AG08395 (cell line): ENCODE measurements at places on chromosomes 2 and 18.
A peak's percentile ranks its signal among the peaks of the same experiment; 100 is the strongest.

DNA sequence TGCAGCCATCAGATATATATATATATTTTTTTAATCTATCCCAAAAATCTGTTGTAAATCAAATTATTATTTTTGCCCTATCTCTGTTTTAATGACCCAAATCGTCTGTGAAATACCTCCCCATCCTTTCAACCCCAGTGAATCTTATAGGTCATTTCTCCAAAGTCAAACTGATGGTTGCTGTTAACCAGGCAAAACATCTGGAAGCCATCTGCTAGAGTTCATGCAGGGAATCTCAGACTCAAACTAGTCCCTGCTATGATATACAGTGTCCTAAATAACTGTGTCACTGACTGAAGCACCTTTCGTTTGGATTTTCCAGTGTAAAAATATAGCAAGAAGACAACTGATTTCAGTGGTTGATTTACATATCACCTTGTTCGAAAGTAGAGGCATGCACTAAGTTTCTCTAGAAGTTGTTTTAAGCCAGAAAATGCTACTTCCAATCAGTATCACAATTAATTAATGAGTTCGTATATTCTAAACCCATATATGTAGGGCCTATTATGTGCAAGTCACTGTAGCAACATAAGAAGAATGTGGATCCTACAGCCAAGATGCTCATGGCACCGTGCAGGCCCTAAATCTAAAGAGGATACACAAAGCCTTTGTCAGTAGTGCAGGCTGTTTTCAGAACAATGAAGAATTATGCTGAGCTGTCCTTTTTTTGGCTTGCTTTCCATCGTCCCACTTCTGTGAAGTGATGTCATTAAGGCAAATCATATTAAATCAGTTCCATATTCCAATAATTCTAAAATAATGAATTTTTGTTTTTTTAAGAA lies 566.0 kb downstream of the STK39 start:
- no peak for DNase-seq

DNA sequence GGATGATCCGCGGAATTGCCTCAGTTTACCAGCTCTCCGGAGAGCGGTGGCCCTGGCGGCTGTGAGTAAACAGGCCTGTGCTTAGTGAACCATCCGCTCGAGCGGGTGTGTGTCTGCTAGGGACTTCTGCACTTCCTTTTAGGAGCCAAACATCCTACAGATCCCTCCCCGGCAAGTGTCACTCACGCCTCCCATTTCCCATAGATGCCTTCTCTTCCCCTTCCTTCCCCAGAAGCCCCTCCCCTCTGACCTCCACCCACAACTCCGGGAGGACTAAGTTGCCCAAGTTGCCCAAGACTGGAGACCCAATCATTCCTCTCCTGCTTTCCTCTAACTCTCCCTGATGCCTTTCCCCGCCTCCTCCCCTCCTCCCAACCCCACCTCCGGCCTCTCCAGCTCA lies 2.9 kb downstream of the C1QL2 start:
- DNase-seq = no peak

DNA sequence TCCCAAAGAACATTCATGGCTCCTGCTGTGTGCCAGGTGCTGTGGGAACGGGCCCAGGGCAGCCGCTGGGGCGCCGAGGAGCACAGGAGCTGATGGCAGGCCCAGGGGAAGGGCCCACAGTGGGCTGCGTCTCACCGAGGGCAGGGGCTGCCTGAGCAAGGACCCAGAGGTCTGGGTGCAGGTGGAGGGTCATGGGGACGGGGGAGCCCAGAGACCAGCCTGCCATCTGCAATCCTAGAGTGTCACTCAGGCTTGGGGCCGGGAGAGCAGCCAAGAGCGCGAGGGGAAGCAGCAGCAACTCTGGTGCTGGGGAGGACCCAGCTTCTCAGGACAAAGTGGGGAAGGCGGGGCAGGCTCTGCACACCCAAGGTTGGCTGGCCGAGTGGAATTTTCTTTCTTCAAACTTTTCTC lies 207.4 kb downstream of the HDAC4 start:
- DNase-seq = no peak

GRCh38 chr2:65751408-65751807 lies 319.0 kb upstream of the SPRED2 start:
- DNase-seq = no peak

DNA sequence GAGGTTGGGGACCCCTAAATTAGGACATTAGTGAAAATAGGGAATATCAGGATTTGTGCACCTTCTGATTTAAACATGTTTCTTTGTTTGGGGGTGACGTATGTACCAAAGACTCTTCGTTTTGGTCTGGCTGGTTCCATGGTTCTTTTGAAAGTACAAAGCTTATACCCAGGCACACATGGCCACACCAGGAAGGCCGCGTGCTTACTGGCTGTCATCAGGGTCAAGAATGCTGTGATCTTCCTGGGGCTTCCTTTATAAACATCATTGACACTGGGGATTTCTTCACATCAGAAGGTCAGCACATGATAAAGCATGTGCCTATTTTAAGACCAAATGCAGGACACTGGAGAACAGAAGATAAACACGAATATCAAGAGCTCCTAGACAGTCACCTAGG lies 230.6 kb upstream of the ID2 start:
- no peak for DNase-seq

DNA sequence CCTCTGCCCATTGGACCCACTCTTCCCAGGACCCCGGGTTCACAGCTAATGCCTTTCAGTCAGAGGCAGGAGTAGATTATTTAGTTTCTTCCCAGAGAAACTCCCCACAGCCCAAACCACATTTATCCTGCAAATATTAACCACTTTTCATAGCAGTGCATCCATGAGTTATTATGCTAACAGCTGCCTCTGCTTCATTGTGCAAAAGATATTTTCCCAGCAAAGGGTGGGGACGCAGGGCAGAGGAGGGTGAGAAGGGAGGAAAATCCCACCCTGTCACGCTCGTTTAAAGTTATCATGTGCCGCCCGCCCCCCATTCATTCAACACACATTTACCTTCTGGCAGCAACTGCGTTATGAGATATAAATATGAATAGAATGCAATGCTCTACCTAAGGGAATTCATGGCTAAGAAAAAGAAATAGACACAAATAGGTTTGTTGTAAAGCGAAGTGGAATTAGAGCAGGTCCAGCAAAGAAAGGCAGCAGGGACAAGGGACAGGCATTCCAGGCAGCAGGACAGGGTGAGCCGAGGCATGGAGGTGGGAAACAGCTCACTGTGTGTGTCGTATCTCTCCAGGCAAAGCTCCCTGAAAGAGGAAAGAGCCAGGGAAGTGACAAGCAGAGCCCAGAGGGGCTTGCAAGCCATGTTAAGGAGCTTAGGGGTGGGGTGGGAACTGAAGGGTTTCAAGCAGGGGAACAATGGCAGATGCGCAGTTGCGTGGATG lies 46.3 kb upstream of the LTBP1 start:
- no peak for DNase-seq

GRCh38 chr2:23413641-23414040 lies 28.7 kb downstream of the KLHL29 start:
- DNase-seq = no peak

DNA sequence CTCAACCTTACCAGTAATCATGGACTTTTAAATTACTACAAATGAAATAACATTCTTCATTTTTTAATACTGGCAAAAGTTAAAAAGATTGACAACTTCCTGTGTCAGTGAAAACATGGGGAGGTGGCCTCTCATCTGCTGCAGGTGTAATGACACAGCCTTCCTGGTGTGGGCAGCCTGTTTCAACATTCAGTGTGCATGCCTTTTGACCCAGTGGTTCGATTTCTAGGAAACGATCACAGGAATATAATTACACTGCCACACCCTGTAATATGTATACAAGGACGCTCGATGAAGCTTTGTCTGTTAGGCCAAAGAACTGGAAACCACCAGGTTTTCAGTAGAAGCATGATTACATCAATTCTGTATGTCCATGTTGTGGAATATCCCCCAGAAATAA lies 68.7 kb downstream of the MTHFD2 start:
- no peak for DNase-seq

DNA sequence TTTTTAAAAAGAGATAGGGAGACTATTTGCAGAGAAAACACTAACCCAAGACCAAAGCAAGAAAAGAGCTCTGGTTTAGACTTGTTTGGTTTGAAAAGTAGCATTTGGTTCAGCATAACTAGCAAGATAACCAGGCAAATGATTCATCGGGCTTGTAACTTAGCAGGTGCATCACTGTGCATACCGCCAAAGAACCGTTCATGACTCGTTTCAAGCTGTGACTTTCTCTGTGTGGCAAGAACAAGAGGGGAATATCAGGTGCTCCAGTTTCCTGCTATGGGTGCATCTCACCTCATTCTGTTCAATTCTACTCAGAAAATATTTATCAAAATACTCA lies 244.9 kb downstream of the ETAA1 start:
- DNase-seq = no peak

- no peak for DNase-seq
Measured at GRCh38 chr2:236918545-236918944, 167.1 kb upstream of the COPS8 start.

DNA sequence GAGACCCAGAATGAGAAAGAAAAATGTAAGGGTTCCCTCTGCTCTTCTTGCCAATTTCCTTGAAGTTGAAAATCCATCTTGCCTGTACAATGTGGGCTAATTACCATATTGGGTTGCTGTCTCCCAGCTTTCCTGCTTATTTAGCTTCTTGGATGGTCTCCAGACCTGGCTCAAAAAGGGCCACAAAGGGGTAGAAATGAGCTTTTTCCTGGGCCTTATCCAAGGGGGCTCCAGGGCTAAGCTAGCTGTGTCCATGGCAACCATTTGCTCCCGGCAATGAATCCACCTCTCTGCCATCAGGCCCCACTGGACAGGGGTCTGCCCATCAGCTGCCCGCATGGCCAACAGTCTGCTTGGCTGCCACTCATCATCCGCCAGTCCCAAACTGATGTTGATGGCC lies 85.0 kb downstream of the BOD1L2 start:
- DNase-seq = no peak

DNA sequence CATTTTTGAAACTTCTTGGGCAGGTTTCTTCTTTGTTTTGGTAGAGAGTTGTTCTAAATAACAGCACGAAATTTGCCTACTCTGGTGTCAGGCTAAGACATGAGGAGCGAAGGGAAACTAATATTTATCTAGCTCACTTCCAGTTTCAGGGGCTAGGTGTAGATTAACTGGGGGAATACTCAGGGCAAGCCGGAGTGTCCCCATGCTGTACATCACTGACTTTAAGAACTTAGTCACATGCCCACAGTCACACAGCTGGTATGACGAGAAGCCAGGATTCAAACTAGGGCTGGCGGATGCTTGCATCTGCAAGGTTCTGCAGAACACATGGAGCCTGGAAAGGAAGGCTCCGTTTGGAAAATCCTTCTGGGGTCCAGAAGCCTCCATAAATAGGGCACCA lies 133.3 kb downstream of the ALPK2 start:
- DNase-seq = no peak

GRCh38 chr2:238331916-238332315 lies 11.6 kb downstream of the TRAF3IP1 start:
- DNase-seq = no peak

DNA sequence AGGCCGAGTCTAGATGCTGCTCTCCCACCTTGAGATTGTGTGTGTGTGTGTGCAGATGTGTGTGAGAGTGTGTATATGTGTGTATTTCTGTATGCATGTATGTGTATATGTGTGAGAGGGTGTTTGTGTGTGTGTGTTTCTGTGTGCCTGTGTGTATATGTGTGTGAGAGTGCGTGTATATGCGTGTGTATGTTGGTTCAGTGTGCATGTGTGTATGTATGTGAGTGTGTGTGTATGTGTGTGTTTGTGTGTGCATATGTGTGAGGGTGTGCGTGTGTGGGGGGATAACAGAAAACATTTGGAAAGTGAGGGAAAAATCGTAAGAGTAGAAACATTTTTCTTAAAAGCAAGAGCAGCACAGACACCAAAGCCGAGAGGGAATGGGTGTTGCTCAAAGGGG lies 309.1 kb downstream of the NDUFA10 start:
- DNase-seq = no peak

GRCh38 chr2:232027530-232027929 lies 66.0 kb downstream of the DIS3L2 start:
- no peak for DNase-seq

DNA sequence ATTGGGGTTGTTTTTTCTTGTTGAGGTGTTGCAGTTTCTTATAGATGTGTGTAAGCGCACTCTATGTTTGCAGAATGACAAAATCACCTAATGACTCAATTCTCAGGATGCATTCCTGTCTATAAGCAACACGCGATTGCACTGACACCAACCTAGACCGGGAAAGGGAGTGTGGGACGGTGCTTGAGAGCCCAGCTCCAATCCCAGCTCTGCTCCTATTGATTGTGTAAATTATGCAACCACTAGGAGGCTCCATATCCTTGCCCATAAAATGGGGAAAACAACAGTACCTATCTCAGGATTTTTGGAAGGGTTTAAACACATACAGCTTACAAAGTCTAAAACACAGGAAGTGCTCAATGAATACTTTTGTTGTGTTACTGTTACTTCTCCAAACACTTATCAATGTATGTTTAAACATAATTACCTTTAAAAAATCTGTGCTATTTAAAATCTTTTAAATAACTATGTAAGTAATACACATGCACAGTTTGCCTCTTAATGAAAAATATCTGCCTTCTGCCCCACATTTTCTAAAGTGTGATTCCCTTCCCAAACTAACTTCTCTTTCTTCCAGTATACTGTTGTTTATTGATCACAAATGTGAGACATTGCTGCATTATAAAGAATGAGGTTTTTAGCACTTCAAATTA lies 132.5 kb downstream of the SPHKAP start:
- peak; percentile 59 for DNase-seq

GRCh38 chr2:208025814-208026184 lies 472 bp upstream of the PLEKHM3 start:
- no peak for DNase-seq

DNA sequence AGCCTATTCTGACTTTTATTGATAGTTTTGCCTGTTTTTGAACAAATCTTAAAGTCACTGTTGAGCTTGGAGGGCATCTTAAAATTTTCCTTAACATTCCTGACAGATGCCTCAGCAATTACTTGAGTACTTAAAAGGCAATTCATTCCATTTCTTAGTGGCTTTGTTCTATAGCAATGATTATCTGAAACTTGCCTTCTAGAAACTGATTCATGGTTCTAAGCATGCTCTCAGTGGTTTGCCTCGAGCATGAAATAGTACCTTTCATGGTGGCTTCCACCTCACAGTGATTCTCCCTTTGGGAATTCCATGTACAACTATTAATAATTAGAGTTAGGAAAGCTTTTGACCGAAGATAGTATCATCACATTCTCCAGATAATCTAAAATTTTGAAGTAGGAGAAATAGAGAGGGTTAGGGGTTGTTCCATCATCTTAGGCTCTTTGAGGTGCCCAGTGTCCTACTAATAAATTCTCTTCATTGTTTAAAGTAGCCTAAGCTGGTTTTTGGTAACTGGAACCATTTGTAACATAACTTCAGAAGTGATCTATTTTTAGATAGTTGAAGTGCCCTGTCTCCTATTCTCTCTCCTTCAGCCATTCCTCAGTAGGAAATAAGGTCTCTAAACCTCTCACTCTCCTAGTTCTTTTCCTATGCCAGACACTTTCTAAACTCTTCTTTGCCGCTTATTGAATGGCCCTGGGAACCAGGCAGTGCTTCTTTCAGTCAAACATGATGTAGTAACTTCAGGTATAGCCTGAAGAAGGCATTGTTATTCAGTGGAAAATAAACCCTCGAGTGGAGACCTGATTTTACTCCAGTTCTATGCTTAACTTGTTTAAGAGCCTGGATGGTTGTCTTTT lies 156.1 kb downstream of the HAUS1 start:
- peak; percentile 54 for DNase-seq
